Stimulated activated CD4-positive, alpha-beta T cell treated with anti-CD3 and anti-CD28 coated beads, Interleukin-1b, Interleukin-23, amount 100 ng/mL, for 1 hour (primary cell): ENCODE measurements at places on chromosomes 6 and 20.

GRCh38 chr6:140446241-140446640, 1071.8 kb upstream of the CITED2 start:
- DNase-seq, result no peak

DNA sequence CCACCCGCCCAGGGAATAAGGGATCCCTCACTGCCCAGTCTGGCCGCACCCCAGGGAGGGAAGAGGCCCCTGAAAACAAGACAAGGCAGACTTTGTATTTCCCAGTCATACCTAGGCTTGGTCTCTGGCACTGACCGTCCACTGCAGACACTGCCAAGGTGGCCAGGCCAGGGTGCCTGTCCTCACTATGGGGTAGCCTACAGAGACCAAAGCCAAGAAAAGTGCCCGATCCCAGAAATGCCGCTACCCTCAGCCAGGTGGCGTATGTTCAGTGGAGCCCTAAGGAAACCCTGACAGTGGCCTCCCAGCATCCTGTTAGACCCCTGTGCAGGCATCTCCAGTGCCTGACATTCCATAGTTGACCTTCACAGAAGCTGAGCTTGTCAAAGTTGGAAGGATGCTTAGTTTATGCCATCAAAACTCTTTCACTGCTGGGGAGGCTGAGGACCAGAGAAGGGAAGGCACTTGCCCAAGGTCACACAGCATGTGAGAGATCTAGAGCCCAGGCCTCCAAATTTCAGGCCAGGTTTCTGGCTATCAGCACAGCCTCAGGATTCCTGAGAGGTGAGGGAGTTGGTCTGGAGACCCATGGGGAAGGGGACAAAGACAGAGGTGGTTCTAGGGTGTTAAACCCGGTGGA, 2.5 kb downstream of the SCRT2 start:
- no peak for DNase-seq

DNA sequence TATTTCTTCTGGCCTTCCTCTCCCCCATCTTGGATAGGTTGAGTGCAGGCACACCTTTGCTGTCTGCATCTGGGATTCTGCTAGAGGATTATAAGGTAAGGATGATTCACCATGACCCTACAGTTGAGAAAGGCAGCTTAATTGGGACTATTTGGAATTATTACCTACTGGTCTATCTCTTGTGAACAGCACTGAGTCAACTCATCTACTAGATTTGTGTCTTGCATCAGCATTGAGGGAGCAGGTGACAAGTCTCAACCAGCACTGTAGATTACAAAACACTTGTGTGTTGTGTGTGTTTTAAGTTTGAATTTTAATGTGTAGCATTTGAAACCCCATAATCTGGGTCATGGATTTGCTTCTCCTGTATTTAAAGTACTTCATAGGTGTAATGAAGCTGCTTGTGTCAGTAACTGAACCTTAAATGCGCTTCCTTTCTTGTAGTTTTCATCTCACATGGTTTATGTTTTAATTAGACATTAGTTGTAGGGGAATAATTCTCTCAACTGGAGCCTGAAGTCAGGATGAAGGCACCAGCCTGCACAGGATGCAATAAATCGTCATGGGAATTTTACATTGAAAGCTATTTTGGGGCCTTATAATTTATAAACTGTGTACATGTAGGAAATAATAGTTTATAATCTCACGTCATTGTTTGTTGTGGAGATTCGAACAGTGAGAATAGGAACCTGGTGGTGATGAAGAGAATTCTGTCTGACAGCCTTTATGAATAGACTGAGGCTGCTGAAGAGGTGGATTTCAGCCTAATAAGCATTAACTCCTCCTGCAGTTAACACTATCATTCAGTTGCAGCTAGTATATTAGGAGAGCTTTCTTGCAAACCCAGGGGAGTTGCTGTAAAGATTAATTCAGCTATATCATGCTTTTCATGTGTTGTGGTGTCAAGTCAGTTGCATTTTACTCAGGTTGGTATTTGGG, 125.1 kb downstream of the JARID2 start:
- no peak for DNase-seq

- no peak for DNase-seq
These were observed 68.8 kb downstream of the TSHZ2 start for GRCh38 chr20:53040693-53041589.

DNA sequence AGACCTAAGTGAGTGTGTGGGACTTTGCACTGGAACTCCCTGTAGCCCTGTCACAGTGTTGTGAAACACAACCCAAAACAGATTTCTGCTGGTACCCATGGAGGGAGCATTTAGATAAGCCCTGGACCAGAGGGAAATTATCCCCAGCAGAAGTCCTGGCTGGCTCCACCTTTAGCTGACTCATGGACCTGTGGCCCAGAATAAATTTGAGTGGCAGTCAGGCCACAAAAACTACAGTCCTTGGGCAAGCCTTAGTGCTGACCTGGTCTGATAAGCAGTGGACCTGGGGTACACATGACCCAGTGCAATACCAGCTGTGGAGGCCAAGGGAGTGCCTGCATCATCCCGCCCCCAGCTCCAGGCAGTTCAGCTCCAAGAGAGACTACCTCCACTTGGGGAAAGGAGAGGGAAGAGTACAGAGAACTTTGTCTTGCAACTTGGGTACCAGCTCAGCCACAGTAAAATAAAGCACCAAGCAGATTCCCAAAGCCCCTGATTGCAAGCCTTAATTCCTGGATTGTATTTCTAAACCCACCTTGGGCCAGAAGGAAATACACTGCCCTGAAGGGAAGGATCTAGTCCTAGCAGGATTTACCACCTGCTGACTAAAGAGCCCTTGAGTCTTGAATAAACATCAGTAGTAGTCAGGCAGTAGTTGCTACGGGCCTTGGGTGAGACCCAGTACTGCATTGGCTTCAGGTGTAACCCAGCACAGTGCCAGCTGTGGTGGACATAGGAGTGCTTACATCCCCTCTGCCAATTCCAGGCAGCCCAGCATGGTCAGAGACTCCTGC, 140.4 kb upstream of the COL21A1 start:
- DNase-seq, result no peak

GRCh38 chr20:10715035-10715434, 41.2 kb upstream of the JAG1 start:
- DNase-seq, result no peak

DNA sequence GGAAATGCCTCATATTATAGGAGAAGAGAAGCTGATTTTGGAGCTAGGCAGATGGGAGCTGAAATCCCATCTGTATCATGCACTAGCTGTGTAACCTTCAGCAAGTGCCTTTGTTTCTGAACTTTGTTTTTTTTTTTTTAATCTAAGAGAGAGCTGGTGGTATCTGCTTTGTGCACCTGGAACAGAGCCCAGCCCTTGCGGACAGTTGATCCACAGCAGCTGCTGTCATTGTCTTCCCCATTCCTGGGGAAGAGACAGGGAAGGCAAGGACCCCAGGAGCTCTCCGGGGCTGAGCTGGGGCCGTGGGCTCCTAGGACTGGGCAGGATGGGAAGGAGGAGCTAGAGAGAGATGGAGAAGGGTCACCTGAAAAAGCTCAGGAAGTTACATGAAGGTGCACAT, 92.1 kb downstream of the SYNJ2 start:
- no peak for DNase-seq

DNA sequence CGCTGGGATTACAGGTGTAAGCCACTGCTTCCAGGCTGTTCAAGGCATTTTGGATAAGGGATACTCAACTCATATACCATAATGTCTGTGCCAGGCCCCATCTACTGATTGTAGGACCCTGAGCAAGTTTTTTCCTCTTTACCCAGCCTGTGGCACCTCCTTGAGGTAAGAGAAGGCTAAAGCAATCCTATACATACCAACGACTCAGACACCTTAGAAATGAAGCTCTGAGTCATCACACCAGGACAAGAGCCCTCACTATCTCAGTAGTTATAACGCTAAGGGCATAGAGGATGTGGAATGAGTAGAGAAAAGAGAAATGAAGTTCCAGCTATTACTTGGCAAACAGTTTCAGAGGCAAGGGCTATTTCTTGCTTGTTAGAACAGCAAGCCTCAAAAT, 16.9 kb downstream of the NDRG3 start:
- no peak for DNase-seq

DNA sequence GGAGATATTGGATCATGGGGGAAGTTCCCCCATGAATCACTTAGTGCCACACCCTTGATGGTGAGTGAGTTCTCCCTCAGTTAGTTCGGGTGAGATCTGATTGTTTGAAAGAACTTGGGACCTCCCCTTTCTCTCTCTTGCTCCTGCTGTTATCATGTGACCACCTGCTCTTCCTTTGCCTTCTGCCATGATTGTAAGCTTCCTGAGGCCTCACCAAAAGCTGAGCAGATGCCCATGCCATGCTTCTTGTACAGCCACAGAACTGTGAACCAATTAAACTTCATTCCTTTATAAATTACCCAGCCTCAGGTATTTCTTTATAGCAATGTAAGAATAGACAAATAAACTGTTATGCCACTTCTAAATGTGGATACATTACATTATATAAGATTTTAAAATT, 686.7 kb upstream of the MARCKS start:
- DNase-seq, result no peak

DNA sequence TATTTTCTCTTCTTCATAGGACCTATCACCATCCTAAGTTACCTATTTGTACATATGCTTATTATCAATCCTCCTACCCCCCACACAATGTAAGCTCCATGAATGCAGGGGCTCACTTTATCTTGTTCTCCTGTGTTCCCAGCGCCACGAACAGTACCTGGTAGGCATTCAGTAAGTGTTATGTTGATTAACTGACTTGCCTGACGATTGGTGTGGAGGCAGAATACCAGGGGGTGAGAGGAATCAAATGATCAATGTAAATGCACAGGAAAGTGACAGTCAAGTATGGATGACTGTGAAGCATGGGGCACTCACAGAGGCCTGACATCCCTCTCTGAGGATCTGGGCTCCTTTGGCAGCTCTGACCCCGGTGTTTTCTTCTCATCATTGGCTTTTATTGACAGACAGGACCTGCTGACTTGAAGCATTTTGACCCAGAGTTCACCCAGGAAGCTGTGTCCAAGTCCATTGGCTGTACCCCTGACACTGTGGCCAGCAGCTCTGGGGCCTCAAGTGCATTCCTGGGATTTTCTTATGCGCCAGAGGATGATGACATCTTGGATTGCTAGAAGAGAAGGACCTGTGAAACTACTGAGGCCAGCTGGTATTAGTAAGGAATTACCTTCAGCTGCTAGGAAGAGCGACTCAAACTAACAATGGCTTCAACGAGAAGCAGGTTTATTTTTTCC, 6.1 kb upstream of the IFT52 start:
- no peak for DNase-seq

- DNase-seq, result no peak
These were observed 273.3 kb downstream of the ALDH8A1 start for GRCh38 chr6:134676307-134677281.

GRCh38 chr20:53322651-53323050, 271.0 kb downstream of the ZNF217 start:
- no peak for DNase-seq

DNA sequence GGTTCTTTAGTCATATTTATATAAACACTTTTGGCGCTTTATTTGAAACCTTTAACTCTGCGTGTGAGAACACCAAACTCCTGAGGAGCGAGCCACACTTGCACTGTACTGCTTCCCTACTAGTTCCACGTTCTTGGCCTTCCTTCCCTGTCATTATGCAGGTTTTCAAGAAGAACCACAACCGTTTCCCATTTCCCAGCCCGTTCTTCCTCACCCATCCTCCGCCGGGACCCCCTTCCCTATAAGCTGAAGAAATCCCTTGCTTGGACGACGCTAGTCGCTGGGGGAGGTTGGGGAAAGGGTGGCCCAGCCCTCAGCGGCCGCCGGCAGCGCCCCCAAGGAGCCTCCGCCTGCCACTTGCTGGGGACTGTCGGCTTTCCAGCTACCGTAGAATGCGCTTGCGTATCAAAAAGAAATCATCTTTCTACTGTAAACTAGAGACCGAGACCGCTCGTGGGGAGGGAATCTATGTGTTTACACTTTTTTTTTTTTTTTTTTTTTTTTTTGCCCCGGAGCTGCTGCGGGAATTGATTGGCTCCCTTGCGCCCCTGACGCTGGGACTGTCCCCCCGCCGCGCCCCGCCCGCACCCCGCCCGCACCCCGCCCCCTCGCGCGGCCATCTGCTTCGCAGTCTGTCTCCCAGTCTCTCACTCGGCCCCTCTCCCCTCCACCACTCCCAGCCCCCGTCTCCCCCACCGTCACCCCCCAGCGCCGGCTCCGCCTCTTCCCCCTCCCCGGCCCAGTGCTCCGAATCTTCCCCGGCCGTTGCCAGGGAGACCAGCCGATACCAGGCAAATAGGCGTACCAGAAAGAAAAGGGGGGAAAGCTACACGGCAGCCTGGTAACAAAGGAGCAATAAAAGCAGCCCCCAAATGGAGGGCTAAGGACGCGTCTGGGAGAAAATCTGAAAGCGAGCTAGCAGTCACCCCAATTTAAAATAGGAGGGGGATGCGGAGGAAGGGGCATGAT, 2.3 kb upstream of the MARCKS start:
- DNase-seq, result no peak

DNA sequence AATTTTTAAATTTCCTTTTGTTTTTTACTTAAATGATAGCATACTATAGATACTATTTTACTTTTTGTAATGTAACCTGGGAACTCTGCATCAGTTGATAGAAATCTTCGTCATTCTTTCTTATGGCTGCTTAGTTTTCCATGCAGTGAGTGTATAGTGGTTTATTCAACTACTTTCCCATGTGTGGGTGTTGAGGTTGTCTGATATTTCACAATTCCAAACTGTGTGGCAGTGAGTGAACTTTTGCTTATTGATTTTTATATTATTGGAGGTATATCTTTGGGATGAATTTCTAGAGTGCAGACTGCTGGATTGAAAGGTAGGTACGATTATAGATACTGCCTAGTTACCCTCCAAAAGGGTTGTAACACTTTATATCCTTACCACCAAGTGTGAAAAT, 136.5 kb downstream of the CDKAL1 start:
- DNase-seq, result no peak

DNA sequence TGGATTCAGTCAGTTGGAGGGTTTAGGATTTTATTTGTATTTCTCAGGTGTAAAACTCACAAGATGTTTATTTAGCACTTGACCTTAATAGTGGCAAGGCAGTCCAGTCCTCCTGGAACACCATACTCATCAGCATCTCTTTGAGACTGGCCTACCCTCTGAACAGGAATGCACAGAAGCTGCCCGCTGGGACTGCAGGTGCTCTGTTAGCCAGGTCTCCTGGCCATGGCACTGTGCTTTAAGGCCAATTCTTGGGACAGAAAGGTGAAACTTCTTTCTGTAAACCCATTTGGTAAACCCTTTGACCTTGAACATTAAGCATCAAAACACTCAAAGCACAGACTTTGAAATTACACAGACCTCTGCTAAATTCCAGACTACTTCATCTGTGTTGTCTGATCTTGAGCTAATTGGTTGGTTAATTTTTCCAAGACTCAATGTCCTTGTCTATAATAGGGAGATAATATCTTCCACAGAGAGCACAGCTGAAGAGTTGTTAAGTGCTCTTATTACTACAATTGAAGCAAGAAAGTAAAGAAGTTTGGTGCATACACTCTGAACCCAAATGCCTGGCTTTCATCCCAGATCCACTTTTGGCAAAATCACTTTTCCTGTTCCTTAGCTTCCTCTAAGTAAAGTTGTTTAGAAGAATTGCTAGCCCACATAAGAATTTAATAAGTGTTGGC, 54.9 kb upstream of the NT5E start:
- DNase-seq, result no peak

GRCh38 chr6:70520575-70520974, 46.2 kb upstream of the SDHAF4 start:
- no peak for DNase-seq
